Left renal pelvis (tissue), 4 donors: ENCODE measurements at places on chromosomes 1 and 21. TPM values are rescaled to one million over a fixed set of nuclear protein-coding genes. Genes with fewer than 3 reads are reported as not detected.

GRCh38 chr1:1082776-1083415 is 8.8 kb upstream of the RNF223 start:
- DNase-seq = no peak

DNA sequence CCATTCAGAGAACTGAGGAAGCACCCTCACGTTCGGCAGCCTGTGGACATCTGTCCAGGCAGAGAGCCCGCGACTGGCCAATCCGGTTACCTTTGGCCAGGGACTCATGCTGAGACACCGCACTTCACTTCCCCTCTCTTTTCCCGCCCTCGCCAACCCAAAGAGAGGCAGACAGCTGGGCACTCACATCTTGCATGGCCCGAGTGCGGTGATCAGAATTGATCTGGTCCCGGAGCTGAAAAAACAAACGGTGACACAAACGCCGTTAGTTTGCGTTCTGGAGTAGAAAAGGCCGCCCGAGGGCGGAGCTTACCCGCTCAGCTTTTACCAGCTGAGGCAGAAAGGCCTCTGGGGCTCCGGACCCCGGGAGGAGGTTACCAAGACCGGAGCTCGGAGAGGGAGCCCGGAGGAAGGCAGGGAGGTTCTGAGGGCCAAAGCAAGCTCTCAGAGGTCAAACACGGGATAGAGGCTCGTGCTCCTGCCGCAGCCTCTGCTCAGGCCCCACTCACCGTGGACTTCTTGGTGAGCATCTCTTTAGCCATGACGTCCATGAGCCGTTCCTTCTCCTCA is 376 bp downstream of the SF3A3 start:
- no peak for DNase-seq

- DNase-seq = no peak
Measured at GRCh38 chr1:150249936-150250335, 7.6 kb upstream of the CA14 start.

KRTAP13-1 gene
- not detected for polyA plus RNA-seq

TDRD5 gene
- polyA plus RNA-seq = 5.6 TPM

FAM110D gene
- 1.2 TPM for polyA plus RNA-seq

GPR52 gene
- polyA plus RNA-seq = 0.14 TPM
